Daoy (cell line): ENCODE measurements at places on chromosomes 1 and 21. TPM values are rescaled to one million over a fixed set of nuclear protein-coding genes. Genes with fewer than 3 reads are reported as not detected.

DNA sequence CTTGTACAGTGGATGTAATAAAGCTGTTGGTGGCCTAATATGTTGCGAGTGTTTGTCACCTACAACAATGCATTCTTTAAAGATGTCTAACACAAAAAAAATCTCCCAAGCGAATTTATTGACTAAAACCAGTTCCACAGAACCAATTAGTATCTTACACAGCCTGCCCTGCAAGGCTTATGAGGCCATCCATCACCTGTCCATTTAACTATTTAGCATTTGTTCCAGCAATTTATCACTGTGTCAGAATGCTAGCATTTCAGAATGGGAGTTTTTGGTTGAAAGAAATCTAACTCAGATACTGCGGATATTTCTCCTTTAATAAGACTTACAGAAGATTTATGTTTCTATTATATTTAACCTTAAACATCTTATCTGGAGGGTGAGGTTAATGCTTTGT lies 831.1 kb upstream of the PRMT6 start:
- no peak for DNase-seq

DNA sequence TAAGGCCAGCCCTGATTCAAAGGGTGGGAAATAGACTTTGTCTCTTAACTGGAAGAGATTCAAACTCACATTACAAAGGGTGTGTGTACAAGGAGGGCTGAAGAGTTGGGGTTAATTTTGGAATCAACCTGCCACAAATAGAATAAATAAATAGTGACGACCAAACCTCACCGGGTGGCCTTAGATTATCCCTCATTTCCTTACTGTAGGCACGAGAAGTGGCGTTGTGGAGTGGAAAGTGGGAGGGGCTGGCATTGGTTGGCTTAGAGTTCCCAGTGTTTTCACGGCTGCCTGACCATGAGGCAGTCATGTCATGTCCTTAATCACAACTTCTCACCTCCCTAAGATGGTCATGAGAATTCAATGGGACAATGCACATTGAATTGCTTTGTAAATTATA lies 21.3 kb upstream of the RUNX1 start:
- DNase-seq: no peak

DNA sequence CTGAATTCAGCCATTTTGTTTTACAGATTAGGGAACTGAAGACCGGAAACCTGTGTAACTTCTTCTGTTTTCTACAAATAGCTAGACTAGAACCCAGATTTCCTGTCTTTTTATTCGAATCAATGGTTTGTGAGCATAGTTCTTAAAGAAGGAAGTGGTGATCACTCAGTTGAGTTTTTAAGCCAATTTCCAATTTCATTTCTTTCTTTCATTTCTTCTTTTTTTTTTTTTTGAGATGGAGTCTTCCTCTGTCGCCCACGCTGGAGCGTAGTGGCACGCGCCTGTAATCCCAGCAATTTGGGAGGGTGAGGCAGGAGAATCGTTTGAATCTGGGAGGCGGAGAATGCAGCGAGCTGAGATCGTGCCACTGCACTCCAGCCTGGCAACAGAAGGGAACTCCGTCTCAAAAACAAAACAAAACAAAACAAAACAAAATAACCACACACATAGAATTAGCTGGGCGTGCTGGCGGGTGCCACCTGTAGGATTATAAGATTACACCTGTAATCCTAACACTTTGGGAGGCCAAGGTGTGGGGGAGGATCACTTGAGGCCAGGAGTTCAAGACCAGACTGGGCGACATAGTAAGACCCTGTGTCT lies 3.0 kb upstream of the MDM4 start:
- no peak for DNase-seq

GRCh38 chr1:223137455-223138085 lies 5.5 kb downstream of the TLR5 start:
- DNase-seq: no peak

- peak; percentile 33 for DNase-seq
Measured at GRCh38 chr1:202351725-202352124, 3.2 kb downstream of the PPP1R12B start.

- DNase-seq: no peak
Measured at GRCh38 chr1:34276606-34277005, 99.9 kb downstream of the C1orf94 start.

GRCh38 chr1:98210064-98210463 lies 289.2 kb upstream of the DPYD start:
- DNase-seq: peak; percentile 85

DNA sequence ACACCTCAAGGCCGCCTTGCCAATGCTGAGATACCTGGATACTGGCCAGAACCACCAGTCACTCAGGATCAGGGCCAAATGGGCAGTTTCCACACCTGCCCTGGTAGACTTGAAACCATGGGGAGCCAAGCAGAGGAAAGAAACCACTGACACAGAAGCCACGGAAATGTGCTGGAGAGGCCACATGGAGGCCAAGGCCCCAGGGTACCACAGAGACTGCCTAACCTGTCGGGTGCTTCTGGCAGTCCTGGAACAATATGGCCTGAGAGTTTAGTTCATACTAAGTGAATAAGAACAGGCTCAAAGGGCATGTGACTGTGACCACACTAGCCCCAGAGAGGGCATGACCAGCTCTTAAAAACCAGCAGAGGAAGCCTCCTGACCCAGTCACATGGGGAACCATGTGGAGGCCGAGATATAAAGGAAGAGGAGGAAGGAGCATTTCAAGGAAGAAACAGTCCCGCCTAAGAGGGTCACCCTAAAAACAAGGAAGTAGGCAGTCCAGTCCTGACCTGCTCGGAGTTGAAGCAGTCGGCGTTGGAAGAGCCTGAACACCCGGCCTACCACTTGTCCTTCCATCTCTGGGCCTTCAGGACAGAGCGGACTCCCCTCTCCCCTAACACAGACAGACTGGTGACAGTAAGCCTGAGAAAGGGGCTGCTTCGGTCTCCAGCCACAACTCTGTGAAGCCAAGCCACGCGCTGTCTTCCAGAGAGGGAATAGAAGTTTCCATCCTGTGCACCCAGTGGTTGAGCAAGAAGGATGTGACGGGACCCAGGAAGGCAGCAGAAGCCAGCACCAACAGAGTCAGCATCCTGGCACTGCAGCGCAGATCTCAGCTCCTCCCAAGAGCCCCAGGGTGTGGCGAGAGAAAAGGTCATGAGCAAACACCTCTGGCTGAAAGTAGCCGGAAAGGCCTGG lies at the start of gene DENND2D:
DENND2D (minus strand) TSS at position 766 of the 921 bp plus-strand sequence; CDS start at position 579, 187 bp downstream.
- no peak for DNase-seq

DNA sequence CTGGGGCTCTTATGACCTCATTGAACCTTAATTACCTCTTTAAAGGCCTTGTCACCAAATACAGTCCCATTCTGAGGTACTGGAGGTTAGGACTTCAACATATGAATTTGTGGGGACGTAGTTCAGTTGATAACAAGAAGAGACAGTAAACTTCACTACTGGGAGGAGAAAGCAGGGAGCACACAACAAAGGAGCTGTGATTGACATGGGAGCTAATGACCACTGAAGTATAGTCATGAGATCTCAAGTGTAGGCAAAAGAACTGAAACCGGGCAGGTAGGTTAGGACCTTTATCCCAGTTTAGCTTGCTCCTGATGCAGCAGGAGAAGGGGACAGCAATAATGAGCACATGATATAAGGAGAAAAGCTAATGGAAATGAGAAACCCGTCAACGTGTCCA lies 11.8 kb upstream of the MAB21L3 start:
- no peak for DNase-seq

DNA sequence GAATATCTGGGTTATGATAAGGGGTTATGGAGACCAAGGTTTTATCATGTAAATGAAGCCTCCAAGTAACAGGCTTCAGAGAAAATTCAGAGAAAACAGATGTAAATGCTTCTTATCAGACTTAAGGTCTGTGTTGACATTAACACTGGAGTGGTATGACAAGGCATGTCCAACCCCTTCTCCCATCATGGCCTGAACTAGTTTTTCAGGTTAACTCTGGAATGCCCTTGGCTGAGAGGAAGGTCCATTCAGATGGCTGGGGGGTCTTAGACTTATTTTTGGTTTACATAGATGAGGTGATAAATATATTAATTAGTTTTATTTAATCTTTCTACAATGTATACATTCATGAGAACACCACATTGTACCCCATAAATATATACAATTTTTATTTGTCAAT lies 399.6 kb downstream of the TBX15 start:
- DNase-seq: no peak

RAB42 gene
- total RNA-seq: 6.4 and 8.8 TPM in 2 replicates

AMY1B gene
- not detected in 2 replicates for total RNA-seq

FMOD gene
- total RNA-seq: 0.03 and 0.69 TPM in 2 replicates

TRIM17 gene
- total RNA-seq: not detected in 2 replicates

CR1L gene
- 0.21 and 0.69 TPM in 2 replicates for total RNA-seq

MUL1 gene
- total RNA-seq: 44.8 and 52.6 TPM in 2 replicates
